ENCODE measurements at places on chromosomes 11 and 22.

DNA sequence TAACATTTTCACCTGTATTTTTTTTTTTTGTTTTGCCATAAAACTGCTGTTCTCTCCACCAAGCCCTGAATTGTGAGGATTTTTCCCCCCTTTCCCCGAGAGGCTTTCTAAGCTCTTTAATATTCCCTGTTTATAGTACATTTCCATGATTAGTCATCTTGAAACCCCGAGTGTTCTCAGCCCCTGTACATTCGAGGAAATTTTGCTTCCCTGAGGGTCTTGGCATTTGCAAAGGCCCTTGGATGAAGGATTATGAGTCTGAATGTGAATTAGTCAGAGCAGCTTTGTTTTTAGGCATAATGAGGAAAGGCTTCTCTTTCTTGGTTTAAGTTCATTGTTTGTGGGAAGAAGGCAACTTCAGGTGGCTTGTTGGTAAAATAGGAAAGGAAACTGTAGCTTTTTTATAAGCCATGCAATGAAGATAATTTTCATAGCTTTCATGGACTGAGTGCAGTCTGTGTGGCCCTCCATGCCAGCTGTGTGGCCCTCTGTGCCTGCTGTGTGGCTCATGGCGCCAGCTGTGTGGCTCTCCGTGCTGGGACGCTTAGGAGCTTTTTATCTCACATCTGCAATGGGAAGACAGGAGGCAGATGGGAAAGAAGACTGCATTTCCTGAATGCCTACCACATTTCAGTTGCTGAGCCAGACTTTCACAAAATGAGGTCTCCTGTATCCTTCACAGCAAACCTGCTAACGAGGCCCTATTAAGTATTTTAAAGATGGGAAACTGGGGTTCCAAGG is 129.0 kb downstream of the TEAD1 start:
- DNase-seq = no peak

- no peak for DNase-seq
Observed at GRCh38 chr11:57230791-57231538, 6.1 kb downstream of the APLNR start.

DNA sequence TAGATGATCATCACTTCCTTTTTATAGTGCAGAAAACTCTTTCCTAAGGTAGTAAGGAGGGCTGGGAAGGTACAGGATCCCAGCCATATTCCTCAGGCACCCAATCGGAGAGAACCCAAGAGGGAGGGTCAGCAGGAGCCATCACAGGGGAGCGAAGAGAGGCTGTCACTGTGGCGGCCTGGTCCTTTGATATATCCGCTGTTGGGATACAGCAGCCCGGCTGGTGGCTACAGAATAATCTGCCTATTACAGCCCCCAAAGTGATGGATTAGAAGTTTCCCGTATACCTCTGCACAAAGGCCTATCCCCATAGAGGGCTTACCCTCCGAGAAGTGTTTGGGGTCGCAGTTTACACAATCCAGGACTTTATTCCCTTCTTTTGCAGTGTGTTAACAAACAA is 48.5 kb downstream of the OR4D9 start:
- DNase-seq = no peak

DNA sequence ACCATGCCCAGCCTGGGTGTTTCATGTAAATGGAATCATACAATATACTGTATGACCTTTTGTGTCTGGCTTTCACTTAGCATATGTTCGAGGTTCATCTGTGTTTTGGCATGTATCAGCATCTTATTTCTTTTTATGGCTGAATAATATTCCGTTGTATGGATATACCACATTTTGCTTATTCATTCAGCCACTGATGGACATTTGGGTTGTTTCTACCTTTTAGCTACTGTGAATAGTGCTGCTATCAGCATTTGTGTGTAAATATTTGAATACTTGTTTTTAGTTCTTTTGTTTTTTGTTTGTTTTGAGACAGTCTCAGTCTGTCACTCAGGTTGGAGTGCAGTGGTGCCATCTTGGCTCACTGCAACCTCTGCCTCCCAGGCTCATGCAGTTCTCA is 35.7 kb downstream of the KDM2A start:
- DNase-seq = no peak

GRCh38 chr11:121161349-121161917 is 60.4 kb downstream of the TECTA start:
- DNase-seq = no peak

DNA sequence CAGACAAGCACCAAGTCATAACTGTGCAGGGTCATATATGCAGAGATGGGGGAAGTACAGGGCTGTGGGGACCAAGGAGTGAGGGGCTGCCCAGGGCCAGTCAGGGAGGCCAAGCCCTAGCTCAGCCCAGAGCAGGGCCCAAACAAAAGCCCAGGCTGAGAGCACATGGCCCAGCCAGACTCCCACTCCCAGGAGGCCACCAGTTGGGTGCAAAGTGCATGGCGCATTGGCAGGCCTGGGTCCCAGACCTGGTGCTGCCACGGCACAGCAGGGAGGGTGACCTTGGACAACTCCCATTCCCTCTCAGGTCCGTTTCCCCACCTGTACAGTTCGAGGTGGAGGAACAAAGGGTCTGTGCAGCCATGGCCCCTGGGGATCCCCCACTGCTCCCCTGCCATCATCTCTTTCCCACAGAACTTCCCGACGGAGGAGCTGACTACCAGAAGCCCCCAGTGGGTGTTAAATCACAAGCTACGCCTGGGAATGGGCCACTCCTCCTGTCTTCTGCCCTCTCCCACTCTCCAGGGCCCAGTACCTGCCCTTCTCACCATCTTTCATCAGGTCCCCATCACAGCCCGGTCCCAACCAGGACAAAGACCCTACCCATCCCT is 608 bp downstream of the NIPSNAP1 start:
- DNase-seq = no peak

DNA sequence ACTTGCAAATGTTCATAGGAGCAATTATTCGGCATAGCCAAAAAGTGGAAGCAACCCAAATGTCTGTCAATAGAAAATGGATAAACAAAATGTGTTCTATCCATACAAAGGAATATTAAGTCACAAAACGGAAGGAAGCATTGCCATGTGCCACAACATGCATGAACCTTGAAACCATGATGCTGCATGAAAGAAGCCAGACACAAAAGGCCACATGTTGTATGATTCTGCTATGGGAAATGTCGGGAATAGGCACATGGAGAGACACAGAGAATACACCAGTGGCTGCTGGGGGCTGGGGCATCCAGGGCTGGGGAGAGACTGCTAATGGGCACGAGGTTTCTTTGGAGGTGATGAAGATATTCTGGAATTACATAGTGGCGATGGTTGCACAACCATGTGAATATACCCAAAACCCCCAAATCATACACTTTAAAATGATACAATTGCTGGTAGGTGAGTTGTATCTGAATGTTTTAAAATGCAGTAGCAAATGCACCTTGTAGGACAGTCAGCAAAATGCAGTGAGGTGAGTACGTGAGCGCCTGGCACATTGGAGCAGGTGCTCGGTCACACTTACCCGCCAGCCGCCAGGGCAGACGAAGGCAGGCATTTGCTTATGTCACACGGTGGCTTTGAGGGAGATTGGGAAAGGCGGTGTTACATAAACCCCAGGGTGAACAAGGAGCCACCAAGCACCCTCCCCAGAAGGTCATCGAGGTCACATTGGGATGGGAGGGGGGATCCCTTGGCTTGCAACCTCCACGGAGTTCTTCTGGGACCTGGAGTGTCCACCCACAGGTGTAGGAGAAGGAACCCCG is 6.3 kb upstream of the OSM start:
- no peak for DNase-seq

- DNase-seq = peak; percentile 100
Observed at GRCh38 chr11:6234387-6235107, at the start of gene FHIP1B. FHIP1B (minus strand) TSS chr11:6234636; CDS start chr11:6224516, 10,120 bp downstream.

DNA sequence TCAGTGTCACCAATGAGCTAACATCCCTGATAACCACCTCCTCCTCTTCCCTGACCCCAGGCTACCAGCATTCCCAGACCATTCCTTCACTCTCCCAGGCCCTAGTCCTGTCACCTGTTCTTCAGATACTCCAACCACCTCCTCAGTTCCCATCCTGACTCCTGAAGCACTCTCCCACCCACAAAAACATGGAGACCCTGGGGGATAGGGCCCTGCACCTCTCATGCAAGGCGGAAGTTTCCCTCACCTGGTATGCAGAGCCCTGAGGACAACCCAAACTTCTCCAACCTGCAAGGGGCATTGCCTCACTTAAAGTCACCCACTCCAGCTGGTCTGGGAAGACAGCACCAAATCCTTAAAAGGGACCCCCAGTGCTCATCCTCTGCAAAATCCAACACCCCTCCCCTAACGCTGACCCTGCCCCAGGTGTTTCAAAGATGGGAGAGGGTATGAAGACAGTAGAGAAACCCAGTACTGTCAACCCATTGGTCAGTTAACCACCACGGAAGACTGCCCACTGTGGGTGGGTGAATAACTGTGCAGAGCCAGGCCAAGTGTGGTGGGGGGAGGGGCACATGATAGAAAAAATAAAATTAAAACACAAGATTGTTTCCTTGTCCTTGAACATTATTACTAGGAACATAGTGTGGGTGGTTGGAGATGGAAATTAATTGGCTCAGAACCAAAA is 1.4 kb downstream of the TNKS1BP1 start:
- no peak for DNase-seq

DNA sequence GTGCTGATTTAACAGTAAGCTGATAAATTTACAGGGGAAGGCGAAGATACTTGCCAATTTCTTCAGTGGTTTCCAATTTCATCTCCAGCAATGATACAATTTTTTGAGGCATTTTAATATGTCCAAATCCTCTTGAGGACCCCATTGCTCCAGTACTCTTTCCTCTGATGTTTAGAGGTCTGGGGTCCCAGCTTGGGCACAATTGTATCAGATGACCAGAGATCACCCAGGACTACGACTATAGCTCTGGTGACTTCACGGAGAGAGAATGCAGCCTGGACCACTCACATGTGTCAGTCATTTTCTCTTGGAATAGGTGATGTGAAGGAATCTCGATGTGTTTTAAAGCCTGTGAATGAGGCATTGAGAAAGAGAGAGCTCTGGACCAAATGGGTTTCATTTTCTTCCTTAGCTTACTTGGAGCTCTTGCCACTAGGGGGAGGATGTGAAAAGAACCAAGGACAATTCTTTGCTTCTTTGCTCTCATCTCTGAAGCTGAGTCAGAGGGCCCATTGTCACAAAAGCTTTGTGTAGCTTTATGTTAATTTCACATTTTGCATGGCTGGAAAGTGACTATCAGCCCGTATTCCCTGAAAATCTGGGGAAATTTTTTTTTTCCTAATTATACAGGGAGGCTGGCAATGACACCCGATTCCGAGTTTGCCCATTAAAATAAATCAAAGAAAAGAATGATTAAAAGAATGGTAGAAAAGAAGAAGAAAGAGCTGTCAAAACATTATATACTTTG is 6.7 kb upstream of the CCDC90B start:
- peak; percentile 44 for DNase-seq

GRCh38 chr22:29886596-29886995 is 3.6 kb downstream of the MTMR3 start:
- DNase-seq = no peak

DNA sequence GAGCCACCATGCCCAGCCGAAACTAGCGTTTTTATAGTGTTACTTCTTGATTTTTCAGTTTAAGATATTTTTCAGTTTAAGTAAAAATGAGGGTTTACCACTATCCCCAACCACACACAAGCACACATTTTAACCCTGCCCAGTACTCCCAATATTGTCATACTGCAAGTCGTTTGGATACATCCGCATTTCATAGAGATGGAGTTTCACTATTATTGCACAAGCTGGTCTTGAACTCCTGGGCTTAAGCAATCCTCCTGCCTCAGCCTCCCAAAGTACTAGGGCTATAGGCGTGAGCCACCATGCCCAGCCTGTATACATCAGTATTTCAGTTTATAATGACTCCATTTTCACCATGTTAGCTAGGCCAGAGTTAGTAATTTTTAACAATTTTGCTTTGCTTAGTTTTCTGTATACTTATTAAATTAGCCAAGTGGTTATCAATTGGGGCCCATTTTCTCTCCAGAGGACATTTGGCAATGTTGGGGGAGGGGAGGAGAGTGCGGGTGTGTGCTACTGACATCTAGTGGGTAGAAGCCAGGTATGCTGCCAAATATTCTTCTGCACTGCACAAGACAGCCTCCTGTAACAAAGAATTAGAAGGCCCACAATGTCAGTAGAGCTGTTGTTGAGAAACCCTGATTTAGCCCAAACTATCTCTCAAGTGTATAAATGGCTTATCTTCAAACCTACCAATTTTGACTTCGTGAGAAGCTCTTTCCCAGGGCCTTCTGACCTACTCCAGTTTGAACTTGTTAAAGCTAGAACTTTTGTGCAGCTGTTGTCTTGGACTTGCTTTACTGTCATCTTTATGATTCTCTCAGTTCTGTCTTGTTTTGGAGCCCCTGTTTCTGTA is 7.3 kb downstream of the USP47 start:
- peak; percentile 57 for DNase-seq

GRCh38 chr11:121595717-121596161 is 143.0 kb upstream of the SORL1-AS1 start:
- no peak for DNase-seq

DNA sequence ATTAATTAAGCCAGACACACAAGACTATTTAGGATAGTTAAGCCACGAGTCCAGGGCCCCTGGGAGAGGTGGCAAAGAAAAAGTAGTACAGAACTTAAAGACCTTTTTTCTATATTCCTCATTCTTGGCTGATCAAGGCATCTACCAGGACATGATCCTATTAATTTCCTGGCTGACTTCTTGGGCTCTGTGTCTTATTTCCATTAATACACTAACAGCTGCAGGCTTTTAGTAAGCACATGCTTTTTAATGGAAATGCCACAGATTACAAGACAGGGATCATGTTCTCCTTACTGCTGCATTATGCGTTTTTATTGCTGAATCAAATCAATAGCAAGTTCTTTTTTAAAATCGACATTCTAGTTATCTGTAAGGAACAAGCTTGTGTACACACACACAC is 35.2 kb downstream of the BTG4 start:
- DNase-seq = no peak

- DNase-seq = no peak
Observed at GRCh38 chr22:49088801-49089791, 738.6 kb downstream of the BRD1 start.

DNA sequence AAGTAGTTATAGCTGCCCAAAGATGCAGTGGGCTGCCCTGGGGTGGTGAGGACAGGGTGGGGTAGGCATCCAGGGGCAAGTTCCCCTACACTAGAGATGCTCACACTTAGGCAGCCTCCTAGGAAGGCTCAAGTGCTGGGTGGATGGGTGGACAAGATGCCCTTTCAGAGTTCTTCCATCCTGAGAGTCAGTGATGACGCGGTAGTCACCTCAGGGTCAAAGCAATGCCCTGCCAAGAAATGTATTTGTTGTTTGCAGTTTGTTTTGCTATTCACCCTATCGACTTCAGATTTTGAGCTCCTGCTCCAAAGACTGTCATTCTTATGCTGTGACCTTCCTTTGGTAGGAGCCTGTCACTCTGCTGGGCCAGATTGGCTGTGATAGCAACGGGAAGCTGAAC is 18.9 kb downstream of the POLA2 start:
- DNase-seq = no peak

- no peak for DNase-seq
Observed at GRCh38 chr11:70506658-70506970, 108.3 kb downstream of the CTTN start.

- DNase-seq = no peak
Observed at GRCh38 chr11:124884869-124885479, 12.7 kb downstream of the ROBO4 start.

- DNase-seq = no peak
Observed at GRCh38 chr11:36976741-36977140, 378.7 kb upstream of the RAG2 start.

GRCh38 chr22:20970939-20971657 is 4.0 kb downstream of the AIFM3 start:
- DNase-seq = no peak

All from mucosa of gallbladder (tissue), 1 donor.